Osteoblast (primary cell): ENCODE measurements at places on chromosomes 11 and 22. TPM values are rescaled to one million over a fixed set of nuclear protein-coding genes. Genes with fewer than 3 reads are reported as not detected.

- no peak overlapping the region for H3K4me3 ChIP-seq
- no peak for DNase-seq
- no peak overlapping the region for H3K27ac ChIP-seq
- H3K36me3 ChIP-seq = no peaks in the 10 kb centered on the region
Measured at GRCh38 chr22:42001121-42001520, 2.5 kb downstream of the WBP2NL start.

GRCh38 chr11:85810871-85811611, at the start of gene SYTL2:
Gene SYTL2, minus strand, starts transcription at chr11:85811141. Its CDS starts 53,416 bp downstream, at chr11:85757725.
- H3K4me3 ChIP-seq = peak within 1 kb of the TSS; percentile 76
- H3K36me3 ChIP-seq = no peaks in the 10 kb centered on the region
- peak; percentile 92 for DNase-seq
- H3K27me3 ChIP-seq = peaks cover 3% of the 10 kb centered on the region

Gene PNPLA5
- total RNA-seq = not detected in 2 replicates

Gene TECTA
- total RNA-seq = 0.59 and 0.72 TPM in 2 replicates

GRCh38 chr11:116778556-116778955, 5.8 kb upstream of the BUD13 start:
- peaks cover 74% of the 10 kb centered on the region for H3K36me3 ChIP-seq
- DNase-seq = no peak
- H3K4me3 ChIP-seq = no peak overlapping the region
- H3K27ac ChIP-seq = no peak overlapping the region

Gene TUBA8
- 0.29 and 0.36 TPM in 2 replicates for total RNA-seq

DNA sequence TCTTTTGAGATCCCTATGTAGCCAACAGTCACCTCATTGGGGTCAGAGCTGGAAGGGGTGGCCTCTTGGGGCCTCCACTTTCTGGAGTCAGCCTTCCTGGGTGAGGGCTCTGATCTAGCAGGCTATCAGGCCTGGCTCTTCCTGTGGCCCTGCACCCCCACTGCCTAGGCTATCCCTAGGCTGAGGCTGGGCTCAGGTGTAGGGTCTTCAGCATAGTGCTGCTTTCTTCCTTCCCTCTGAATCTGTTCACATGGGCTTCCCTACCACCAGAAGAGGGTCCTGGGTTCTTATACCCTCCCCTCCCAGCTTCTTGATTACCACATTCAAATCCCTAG, 456 bp upstream of the SPI1 start:
- H3K4me3 ChIP-seq = no peak overlapping the region
- no peak overlapping the region for H3K27ac ChIP-seq
- no peaks in the 10 kb centered on the region for H3K36me3 ChIP-seq
- peak; percentile 69 for DNase-seq

DNA sequence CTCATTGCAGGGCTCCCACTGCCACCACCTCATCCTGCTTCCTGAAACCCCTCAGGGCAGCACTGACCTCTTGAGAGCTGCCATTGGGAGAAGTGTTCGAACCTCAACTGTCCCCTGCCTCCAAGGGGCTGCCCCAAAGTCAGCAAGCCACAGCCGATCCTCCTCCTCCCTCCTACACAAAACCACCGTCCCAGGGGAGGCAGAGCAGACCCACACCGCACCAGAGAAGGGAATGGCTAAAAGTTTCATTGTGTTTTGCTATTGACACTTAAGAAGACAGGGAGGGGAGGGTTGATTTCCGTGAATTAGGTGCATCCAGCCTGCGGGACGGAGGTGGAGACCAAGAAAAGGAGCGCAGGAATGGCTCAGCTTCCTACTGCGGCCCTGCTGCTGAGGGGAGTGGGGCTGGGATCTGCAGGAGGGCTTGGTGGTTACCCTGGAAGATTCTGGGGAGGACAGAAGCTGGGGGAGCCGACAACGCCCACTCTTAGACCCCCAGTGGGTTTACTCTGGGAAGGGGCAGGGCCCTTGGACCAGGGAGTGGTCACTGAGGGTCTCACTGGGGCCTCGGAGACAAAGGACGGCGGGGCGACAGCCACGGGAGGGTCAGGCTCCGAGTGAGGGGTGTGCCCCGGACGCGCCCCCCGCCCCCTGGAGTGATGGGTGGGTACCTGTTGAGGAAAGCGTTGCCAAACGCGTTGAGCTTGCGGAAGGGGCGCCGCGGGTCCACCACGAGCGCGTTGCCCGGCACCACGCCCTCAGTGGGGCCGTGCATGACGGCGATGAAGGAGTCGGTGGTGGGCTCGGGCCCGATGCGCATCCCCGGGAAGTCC, 815 bp downstream of the EHD1 start:
- H3K27ac ChIP-seq = peak overlapping the region; percentile 83
- H3K27me3 ChIP-seq = no peaks in the 10 kb centered on the region
- H3K36me3 ChIP-seq = peaks cover 17% of the 10 kb centered on the region
- no peak for DNase-seq
